ENCODE measurements at places on chromosomes 7 and 10.

DNA sequence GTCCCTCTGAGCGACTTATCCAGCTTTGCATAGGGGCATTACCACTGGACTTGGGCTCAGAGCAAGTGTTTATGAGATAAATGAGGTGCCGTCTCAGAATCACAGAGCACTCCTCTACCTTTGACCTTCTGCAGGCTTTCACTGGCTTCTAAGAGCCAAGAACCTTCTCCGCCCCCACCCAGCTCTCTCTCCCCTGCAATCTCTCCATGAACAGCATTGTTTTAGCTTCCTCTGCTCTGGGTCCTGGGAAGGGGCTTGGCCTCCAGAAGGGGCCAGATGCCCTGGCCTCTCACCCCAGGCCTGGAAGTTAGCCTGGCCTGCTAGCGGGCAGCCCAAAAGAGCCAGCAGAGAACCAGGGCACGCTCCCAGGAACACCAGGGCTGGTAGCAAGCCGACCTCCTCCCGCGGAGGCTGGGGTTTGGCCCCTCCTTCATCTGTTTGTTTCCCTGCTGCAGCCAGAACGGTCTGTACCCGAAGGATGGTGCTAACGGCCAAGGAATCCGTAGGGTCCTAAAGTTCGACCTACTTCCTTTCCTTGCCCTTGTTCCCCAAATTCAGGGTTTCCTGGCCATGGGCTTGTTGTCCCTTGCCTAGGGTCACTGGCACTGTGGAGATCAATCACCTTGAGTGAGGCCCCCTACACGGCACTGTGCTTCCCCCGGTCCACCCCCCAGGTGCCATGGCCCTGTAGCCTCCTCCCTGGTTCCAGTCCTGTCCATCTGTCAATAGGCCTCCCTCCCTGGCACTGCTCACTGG, 18.7 kb upstream of the DDIT4 start:
- DNase-seq = no peak

DNA sequence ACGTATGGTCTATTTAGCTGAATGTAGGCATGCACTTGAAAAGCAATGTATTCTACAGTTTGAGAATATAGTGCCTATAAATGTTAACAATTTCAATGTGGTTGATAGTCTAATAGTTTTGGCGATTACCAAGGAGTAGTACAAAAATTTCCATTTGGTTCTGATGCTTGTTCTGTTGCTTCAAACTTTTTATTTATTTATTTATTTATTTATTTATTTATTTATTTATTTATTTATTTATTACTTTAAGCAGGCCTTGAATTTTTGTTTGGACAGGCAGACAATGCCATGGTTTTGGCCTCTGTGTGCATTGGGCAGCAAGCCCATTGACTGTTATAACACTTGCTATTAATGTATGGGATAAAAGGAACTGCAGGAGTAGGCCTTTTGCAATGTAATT, 36.5 kb upstream of the MALRD1 start:
- no peak for DNase-seq

DNA sequence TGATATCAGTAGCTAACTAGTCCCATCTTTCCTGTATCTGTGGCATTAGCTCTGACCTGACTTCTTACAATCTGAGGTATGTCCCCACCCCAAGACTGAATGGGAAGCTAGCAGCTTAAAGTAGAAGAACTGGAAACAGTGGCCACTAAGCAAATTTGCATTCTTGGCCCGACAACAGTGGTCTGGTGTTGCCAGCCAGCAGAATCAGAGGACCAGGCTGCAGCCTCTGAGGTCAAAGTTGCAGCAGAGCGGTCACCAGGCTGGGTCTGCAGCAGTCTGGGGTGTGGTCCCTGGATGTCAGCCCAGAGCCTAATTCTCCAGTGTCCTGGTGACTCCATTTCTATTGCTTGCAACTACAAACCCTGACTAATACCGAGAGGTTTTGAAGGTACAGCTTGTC, 26.3 kb downstream of the FAM107B start:
- no peak for DNase-seq

DNA sequence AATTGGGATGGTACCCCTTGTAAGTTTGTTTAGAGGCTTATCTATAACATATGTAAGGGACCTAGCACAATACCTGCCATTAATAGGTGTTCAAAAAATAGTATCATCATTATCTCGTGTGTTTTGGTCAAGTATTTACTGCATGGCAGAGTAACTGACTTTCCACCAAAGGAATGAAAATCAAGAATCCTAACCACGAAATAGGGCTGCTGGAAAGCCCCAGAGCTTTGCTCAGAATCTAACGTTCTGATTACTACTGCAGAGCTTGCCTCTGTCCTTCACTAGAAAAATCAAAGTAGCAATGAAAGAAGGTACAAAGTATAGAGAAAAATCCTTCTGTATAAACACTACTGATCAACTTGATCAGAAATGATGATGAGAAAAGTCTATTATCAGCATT, 34.9 kb downstream of the DCLRE1C start:
- no peak for DNase-seq

GRCh38 chr7:77827999-77828398, 29.4 kb downstream of the PHTF2 start:
- DNase-seq = peak; percentile 18

- DNase-seq = no peak
Measured at GRCh38 chr10:43076311-43076875, 476 bp upstream of the RET start.

GRCh38 chr7:18740579-18740988, 245.0 kb downstream of the HDAC9 start:
- no peak for DNase-seq

DNA sequence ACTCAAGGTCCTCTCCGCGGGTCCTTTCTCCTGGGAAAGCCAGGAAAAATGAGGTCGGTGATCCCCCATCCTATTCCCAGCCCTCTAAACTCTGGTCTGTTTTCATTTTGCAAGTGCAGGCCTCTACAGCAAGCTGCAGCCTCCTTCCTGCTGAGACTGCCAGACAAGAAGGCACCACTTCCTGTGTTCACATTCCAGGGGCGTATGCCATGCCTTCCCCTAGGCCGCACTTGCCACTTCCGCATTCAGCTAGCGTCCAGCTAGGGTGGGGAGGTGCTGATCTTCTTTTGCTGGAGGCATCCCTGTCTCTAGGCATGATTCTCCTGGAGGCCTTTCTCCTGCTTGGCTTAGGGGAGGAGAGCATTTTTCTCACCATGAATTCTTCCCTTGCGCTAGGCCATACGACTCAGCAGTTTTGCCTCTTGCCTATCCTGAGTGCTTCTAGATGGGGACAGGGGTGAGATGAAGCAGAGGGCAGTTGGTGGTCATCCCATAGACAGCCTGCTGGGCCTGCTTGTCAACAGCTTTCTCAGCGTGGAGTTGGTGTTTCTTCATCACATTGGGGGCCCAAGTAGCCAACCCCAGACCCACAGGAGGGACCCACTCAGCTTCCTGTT, 328.9 kb downstream of the RPS24 start:
- no peak for DNase-seq

GRCh38 chr10:60762554-60762953, 15.7 kb upstream of the CDK1 start:
- no peak for DNase-seq

- no peak for DNase-seq
Measured at GRCh38 chr10:35942057-35942456, 300.0 kb upstream of the FZD8 start.

DNA sequence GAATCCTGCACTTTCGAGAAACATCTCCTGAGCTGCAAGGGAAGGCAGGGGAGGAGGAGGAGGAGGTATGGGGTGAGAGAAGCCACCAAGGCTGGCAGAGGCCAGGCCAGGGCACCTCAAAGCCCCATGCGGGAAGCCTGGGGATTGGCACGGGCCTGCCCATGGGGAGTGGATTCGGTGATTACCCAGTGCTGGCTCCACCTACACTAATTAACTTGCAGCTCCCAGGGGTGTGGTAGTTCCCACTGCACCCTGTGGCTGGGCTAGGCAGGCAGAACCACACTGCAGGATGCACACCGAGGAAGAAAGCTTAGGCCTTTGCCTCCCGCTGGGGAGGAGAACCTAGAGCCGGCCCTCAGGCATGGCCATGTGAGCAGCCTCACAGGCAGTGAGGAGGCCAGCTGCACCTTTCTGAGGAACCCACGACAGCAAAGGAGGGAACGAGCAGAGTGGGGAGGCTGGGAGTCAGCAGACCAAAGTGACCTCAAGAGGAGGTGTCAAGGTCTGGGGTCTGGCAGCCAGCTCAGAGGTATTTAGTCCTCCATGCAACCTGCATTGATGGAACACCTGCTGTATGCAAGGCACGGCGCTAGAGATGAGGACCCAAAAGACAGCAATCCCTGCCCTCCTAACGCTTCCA, 27.2 kb downstream of the GRID1 start:
- no peak for DNase-seq

DNA sequence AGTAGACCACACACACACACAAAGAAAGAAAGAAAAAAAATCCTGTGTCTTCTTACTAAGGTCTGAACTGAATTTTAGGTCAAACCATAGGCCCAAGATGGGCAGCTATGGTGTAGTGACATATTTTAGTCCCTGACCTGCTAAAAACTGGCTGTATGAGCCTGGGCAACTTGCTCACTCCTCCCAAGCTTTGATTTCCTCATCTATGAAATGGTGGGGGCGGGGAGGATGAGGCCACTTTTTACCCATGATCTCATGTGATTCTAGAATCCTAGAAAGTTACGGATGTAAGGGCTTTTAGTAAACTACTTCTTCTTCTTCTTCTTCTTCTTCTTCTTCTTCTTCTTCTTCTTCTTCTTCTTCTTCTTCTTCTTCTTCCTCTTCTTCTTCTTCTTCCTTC, 6.1 kb upstream of the CCL24 start:
- no peak for DNase-seq

DNA sequence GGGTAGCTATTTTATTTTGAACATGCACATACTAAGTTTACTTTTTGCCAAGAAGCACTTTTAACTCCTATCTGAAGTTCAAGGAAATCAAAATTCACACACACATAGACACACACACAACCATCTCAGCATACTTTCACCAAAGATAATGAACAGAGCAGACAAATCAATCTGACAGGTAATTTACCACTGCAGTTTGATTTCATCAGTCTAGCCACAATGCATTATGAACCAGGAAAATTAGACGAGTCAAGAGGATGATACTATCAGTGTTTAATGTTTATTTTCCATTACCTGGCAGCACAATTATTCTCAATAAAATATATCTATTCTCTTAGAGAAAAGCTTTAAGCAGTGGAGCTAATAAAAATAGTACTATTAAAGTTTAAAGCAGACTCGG, 147.9 kb downstream of the ARHGAP12 start:
- no peak for DNase-seq

DNA sequence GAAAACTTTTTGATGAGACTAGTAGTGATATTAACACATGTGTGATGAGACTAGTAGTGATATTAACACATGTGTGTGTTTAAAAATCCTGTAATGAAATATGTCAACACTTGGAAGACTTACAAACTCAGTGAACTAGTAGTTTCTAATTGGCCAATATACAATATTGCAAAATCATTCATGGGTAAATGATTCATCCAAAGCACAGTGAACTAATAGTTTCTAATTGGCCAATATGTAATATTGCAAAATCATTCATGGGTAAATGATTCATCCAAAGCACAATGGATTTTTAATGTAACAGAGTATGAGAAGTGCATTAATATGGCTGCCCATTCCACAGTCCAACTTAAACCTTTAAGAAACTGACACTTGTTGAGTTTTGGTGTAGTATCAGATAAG, 77.8 kb downstream of the ATAD1 start:
- DNase-seq = no peak

GRCh38 chr7:28989211-28989980, 31.3 kb upstream of the TRIL start:
- DNase-seq = no peak

DNA sequence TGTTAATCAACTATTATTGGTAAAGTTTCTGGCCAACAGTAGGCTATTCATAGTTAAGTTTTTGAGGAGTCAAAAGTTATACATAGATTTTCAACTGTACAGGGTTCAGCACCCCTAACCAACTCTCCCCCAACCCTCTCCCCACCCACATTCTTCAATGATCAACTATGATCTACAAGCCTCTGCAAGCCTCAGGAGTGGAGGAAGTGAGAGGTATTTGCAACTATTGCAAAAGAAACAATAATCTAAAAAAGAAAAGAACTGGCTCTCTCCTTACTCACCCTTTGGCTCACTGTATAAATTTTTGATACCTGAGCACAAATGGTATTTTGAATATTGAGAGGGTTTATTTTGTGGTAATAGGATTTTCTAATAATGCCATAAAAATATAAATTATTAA, 179.8 kb downstream of the IPMK start:
- DNase-seq = no peak

- DNase-seq = no peak
Measured at GRCh38 chr7:69603937-69604494, 5.7 kb downstream of the AUTS2 start.

- DNase-seq = no peak
Measured at GRCh38 chr10:68163735-68164134, 54.4 kb downstream of the MYPN start.

- no peak for DNase-seq
Measured at GRCh38 chr7:20594023-20594422, 21.4 kb upstream of the ABCB5 start.
